ENCODE measurements at places on chromosomes 5 and 9. TPM values are rescaled to one million over a fixed set of nuclear protein-coding genes. Genes with fewer than 3 reads are reported as not detected.

GRCh38 chr9:128419061-128419925, 1.4 kb upstream of the CERCAM start:
- DNase-seq, result no peak
- H3K4me3 ChIP-seq, result no peak overlapping the region

DNA sequence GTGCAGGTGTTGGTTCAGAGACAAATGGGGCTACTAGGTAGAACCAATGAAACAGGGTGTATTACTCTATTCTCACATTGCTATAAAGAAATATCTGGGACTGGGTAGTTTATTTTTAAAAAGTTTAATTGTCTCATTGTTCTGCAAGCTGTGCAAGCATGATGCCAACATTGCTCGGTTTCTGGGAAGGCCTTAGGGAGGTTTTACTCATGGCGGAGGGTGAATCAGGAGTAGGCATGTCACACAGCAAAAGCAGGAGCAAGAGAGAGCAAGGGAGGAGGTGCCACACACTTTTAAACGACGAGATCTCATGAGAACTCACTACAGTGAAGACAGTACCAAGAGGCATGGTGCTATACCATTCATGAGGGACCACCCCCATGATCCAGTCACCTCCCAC, 134.6 kb downstream of the PIK3R1 start:
- DNase-seq, result no peak
- no peaks in the 10 kb centered on the region for H3K36me3 ChIP-seq
- no peaks in the 10 kb centered on the region for H3K27me3 ChIP-seq
- no peak overlapping the region for H3K4me3 ChIP-seq

- no peak for DNase-seq
- H3K4me3 ChIP-seq, result no peak overlapping the region
- H3K4me1 ChIP-seq, result no peaks in the 10 kb centered on the region
- no peaks in the 10 kb centered on the region for H3K36me3 ChIP-seq
Observed at GRCh38 chr5:15785531-15785981, 285.6 kb downstream of the FBXL7 start.

- DNase-seq, result peak; percentile 47
- peaks cover 4% of the 10 kb centered on the region for H3K36me3 ChIP-seq
- H3K27me3 ChIP-seq, result no peaks in the 10 kb centered on the region
- H3K4me1 ChIP-seq, result peaks cover 9% of the 10 kb centered on the region
Observed at GRCh38 chr9:128494108-128494745, 10.3 kb upstream of the GLE1 start.

GRCh38 chr9:27766073-27766835, 193.0 kb upstream of the C9orf72 start:
- DNase-seq, result no peak
- no peaks in the 10 kb centered on the region for H3K27me3 ChIP-seq
- no peak overlapping the region for H3K27ac ChIP-seq

- no peaks in the 10 kb centered on the region for H3K27me3 ChIP-seq
- no peak overlapping the region for H3K27ac ChIP-seq
- H3K4me3 ChIP-seq, result no peak overlapping the region
- no peaks in the 10 kb centered on the region for H3K36me3 ChIP-seq
- no peaks in the 10 kb centered on the region for H3K4me1 ChIP-seq
Observed at GRCh38 chr9:76441551-76442322, 17.2 kb upstream of the GCNT1 start.

DNA sequence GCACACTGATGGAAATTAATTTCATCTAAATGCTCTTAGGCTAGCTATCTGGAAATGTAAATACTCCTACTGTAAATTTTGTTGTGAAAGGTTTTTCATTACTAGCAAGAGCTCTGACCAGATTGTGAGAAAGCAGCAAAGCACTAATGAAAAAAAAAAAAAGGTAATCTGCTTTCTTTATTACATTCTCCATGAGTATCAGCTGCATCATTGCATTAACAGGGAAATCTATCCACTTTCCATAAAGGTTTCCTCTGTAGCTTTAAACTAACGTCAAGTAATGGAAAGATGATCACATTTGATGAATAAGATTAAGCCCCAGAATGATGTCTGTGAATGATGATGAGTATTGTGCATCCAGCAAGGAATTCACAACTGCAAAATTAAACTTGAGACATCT, 790.6 kb upstream of the TYRP1 start:
- no peaks in the 10 kb centered on the region for H3K4me1 ChIP-seq
- H3K36me3 ChIP-seq, result no peaks in the 10 kb centered on the region
- no peak overlapping the region for H3K4me3 ChIP-seq
- H3K27me3 ChIP-seq, result no peaks in the 10 kb centered on the region

DNA sequence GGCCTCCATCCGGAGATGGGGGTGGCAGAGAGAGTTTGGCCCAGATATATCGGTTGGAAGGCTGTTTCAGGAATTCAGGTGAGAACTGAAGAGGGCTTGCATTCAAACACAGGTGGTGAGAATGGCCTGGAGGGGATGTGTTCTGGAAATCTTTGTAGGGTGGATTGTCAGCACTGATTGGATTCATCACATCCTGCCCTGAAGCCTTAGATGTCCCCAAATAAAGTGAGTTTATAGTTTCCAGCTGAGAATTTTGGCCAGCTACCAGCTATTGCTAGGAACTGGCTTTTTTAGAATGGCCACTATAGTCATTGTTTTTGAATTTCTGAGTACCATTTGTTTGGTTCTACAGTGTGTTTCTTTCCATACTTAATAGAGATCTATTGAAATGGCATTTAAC, 46.1 kb upstream of the ANKH start:
- H3K4me1 ChIP-seq, result no peaks in the 10 kb centered on the region
- no peaks in the 10 kb centered on the region for H3K27me3 ChIP-seq
- H3K4me3 ChIP-seq, result no peak overlapping the region
- H3K27ac ChIP-seq, result no peak overlapping the region
- DNase-seq, result peak; percentile 73

- no peak overlapping the region for H3K27ac ChIP-seq
- no peak overlapping the region for H3K4me3 ChIP-seq
- H3K27me3 ChIP-seq, result no peaks in the 10 kb centered on the region
- no peak for DNase-seq
- peaks cover 7% of the 10 kb centered on the region for H3K4me1 ChIP-seq
Observed at GRCh38 chr9:78363221-78363620, 66.3 kb downstream of the PSAT1 start.

- no peak overlapping the region for H3K4me3 ChIP-seq
- peaks cover 9% of the 10 kb centered on the region for H3K4me1 ChIP-seq
- DNase-seq, result no peak
- no peaks in the 10 kb centered on the region for H3K36me3 ChIP-seq
- H3K27ac ChIP-seq, result no peak overlapping the region
Observed at GRCh38 chr5:172455511-172456061, 1.3 kb upstream of the SH3PXD2B start.

- H3K27me3 ChIP-seq, result no peaks in the 10 kb centered on the region
- H3K4me1 ChIP-seq, result no peaks in the 10 kb centered on the region
- no peaks in the 10 kb centered on the region for H3K36me3 ChIP-seq
- H3K27ac ChIP-seq, result no peak overlapping the region
- DNase-seq, result no peak
Observed at GRCh38 chr5:91499943-91500531, 116.9 kb upstream of the ARRDC3 start.

DNA sequence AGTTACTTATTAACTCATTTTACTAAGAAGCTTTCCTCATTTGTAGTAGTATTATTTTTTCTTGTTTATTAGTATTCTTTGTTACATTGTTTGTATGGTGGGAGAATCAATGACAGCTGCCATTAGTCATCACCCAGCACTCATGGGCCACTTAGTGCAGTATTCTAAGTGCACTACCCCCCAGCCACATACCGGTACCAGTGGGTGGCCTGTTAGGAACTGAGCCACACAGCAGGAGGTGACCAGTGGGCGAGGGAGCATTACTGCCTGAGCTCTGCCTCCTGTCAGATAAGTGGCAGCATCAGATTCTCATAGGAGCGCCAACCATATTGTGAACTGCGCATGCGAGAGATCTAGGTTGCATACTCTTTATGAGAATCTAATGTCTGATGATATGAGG, 24.2 kb upstream of the CAMLG start:
- peaks cover 12% of the 10 kb centered on the region for H3K36me3 ChIP-seq
- H3K4me3 ChIP-seq, result no peak overlapping the region
- no peak overlapping the region for H3K27ac ChIP-seq

- H3K27me3 ChIP-seq, result no peaks in the 10 kb centered on the region
- H3K4me3 ChIP-seq, result no peak overlapping the region
- H3K4me1 ChIP-seq, result no peaks in the 10 kb centered on the region
- H3K27ac ChIP-seq, result no peak overlapping the region
- no peak for DNase-seq
Observed at GRCh38 chr9:130199605-130200004, 27.4 kb downstream of the NCS1 start.

DNA sequence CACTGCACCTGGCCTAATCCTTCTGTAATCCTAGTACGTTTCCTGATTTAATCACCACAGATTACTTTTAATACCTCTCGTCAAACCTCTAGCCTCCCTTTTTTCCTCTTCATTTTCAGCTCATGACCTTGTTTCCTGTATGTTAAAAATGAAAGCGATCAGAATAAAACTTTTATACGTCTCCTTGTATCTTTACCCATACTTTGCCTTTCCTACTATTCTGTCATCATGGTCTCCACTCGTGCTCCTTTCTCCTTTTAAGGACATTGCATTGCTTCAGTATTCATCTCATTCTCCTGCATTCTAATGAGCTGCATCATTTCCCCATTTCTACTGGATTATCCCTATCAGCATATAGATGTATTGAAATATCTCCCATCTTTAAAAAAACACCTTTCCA, 8.5 kb downstream of the CDC42SE2 start:
- H3K27me3 ChIP-seq, result no peaks in the 10 kb centered on the region
- no peak for DNase-seq
- H3K4me3 ChIP-seq, result no peak overlapping the region
- no peak overlapping the region for H3K27ac ChIP-seq

DNA sequence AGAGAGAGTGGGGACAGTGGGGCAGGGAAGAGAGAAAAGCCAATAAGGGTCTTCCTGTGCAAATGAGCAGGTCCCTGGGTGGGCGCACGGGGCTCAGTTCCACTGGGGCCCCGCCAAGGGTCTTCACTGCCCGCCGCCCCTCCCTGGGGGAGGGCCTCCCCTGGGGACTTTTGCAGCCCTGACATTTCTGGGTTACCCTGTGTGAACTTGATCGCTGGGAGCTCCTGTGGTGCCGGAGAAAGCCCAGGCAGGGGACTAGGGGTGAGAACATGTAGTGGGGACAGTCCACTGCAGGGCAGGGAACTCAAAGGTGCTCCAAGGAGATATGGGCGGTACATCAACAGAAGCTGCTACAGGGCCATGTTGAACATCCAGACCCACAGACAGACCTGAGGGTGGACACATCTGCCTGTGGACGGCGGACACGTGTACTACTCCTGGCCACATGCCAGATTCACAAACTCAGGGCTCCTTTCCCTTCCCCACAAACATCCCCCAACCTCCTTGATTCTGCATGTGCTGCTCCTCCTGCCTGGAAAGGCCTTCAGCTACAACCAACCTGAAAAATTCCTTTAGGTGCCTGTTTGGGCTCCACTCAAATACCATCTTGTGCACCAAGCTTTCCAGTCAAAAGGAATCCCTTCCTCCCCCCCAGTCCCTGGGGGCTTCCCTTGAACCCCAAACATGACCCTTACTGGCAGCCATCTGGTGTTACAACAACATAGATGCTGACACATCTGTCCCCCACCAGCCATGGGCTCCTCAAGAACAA, 43.0 kb upstream of the NEK6 start:
- no peak overlapping the region for H3K27ac ChIP-seq
- no peak for DNase-seq
- H3K36me3 ChIP-seq, result no peaks in the 10 kb centered on the region
- no peaks in the 10 kb centered on the region for H3K27me3 ChIP-seq
- H3K4me3 ChIP-seq, result no peak overlapping the region

GRCh38 chr9:132943651-132944293, 644 bp downstream of the TSC1 start:
- no peak for DNase-seq
- H3K4me1 ChIP-seq, result peaks cover 4% of the 10 kb centered on the region
- no peaks in the 10 kb centered on the region for H3K36me3 ChIP-seq
- H3K27me3 ChIP-seq, result no peaks in the 10 kb centered on the region
- peak overlapping the region; percentile 90 for H3K4me3 ChIP-seq

- no peaks in the 10 kb centered on the region for H3K36me3 ChIP-seq
- no peak for DNase-seq
- H3K27ac ChIP-seq, result no peak overlapping the region
- no peaks in the 10 kb centered on the region for H3K27me3 ChIP-seq
Observed at GRCh38 chr5:40394698-40395097, 285.0 kb upstream of the PTGER4 start.

DNA sequence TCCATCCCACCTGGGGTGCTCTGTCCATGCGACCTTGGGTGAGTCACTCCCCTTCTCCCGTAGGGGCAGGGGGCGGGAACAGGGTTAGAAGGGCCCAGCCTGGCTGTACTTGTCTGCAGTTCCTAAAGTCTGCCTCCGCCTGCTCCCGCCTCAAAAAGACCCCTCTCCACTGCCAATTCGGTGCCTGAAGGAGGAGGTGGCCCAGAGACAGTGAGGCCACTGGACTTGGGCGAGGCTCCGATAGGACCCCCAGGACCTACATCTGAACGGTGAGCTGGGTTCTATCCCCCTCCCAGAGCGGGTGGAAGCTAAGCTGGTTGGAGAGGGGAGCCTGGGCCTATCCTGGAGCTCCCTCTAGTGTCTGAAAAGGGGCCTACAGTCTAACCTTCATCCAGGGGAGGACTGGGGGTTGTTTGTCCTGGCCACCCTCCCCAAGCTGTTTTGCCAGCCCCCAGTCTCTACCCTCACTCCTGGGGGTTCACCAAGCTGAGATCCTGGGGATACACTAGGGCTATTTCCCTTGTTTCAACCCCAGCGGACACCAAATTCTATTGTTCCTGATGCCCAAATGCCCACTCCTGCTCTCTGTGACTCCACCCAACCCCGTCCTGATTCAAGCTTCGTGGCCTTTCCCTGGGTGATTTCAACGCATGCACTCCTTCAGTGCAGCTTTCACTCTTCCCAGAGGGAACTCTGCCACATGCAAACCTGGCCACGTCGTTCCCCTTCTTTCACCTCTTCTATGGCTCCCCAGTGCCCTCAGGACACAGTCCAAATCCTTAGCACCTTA, 6.1 kb upstream of the CRB2 start:
- no peaks in the 10 kb centered on the region for H3K4me1 ChIP-seq
- no peak for DNase-seq
- H3K36me3 ChIP-seq, result no peaks in the 10 kb centered on the region

The LRRC19 gene
- 14.8 TPM for total RNA-seq

The FAF2 gene
- total RNA-seq, result 31.7 TPM

The TAF11L4 gene
- total RNA-seq, result not detected

The PAEP gene
- total RNA-seq, result not detected

The LCN2 gene
- 198 TPM for total RNA-seq

The LEAP2 gene
- total RNA-seq, result 1.5 TPM

The PCDHGB3 gene
- total RNA-seq, result 4.4 TPM

The HABP4 gene
- total RNA-seq, result 20.9 TPM

The SLC27A6 gene
- not detected for total RNA-seq

The THBS4 gene
- total RNA-seq, result 1.4 TPM

The CATSPER3 gene
- total RNA-seq, result 1.4 TPM

The AIF1L gene
- 397 TPM for total RNA-seq

The AFAP1L1 gene
- total RNA-seq, result 14.8 TPM

The BHMT gene
- total RNA-seq, result 30.7 TPM

The NUTM2G gene
- not detected for total RNA-seq

The ANKRD34B gene
- 1.5 TPM for total RNA-seq

The TAF11L10 gene
- not detected for total RNA-seq

Measured in kidney (tissue), 22 donors.